NCI-H226 (cell line): ENCODE measurements at places on chromosomes 1 and 21.
A peak's percentile ranks its signal among the peaks of the same experiment; 100 is the strongest.

GRCh38 chr1:23864801-23865542, 3.1 kb downstream of the FUCA1 start:
- no peak for DNase-seq

DNA sequence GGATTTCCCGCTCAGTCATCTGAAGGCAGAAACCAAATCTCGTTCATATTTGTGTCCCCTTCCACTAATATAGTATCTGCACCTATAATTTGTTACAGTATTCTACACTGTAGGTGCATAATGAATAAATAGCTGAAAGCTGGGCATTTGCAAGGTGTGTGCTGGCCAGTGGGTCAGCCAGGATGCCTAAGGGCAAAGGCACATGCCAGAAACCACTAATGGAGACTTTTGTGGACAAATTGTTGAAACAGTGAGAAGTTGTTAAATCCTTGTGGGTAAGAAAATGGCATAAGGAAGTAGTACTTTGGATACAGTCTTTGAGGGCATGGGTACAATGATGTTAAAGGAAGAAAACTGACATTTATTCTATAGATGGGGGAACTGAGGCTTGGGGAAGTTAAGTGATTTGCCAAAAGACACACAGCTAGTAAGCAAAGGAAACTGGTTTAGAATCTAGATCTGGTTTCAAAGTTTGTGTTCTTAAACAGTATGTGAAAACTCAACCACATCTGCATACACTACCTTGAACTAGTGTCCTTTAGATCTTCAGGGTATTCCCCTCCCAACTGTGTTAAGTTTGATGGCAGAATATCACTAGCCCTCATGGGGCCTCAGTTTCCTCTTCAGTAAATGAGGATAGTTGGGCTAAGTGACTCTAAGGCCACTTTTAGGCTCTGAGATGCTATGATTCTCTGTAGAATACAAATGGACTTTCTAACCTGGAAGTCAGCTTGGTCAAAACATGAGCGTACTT, 26.5 kb upstream of the LRRC8C start:
- no peak for DNase-seq

- DNase-seq, result no peak
Observed at GRCh38 chr1:236685205-236685916, 938 bp upstream of the ACTN2 start.

DNA sequence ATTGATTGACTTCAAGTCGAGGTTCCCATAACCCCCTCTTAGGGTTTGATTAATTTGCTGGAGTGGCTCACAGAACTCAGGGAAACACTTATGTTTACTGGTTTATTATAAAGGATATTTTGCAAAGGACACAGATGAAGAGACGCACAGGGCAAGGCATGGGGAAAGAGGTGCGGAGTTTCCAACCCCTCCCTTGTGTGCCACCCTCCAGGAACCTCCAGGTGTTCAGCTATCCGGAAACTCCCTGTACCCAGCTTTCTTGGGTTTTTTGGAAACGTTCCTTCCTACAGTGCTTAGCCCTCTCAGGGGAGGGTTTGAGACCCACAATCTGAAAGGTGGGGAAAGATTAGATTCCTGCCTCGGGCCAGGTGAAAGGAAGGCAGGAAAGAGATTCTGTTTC, 48.2 kb downstream of the UCK2 start:
- no peak for DNase-seq

- DNase-seq, result no peak
Observed at GRCh38 chr1:54708385-54708784, 7.3 kb upstream of the TTC4 start.

DNA sequence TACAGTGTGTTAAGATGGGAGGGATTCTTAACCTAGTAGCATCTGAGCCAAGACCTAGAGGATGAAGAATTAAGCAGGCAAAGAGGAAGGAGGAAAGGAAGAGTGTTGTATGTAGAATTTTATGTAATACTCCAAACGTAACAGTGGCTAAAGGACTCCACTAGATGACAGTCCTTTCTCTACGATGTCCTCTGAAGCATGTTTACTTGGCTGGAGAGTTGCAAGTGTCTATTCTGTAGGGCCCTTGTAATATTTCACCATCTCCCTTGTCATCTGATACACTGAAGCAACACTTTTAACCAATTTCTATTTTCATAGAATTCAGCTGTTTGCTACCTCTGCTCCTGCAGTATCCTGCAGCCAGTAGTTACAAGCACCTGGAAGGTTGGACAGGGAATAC, 2.2 kb upstream of the YBX1 start:
- no peak for DNase-seq

DNA sequence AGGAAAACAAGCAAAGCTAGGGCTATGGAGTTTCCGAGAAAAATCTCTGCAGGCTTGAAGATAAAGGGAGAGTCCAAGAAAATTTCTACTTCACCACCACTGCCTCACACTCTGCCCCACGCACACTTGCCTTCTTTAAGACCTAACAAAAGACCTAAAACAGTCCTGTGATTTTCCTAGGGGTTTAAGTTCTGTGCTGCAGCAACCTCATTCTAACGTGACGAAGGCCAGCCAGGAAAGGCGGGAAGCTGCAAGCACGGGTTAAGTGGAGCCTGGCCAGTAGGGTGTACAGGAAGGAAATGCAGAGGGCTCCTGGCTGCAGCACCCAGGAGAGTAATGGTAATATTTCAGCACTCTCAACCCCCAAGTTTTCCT, 1.5 kb downstream of the SPATA6 start:
- DNase-seq, result no peak

DNA sequence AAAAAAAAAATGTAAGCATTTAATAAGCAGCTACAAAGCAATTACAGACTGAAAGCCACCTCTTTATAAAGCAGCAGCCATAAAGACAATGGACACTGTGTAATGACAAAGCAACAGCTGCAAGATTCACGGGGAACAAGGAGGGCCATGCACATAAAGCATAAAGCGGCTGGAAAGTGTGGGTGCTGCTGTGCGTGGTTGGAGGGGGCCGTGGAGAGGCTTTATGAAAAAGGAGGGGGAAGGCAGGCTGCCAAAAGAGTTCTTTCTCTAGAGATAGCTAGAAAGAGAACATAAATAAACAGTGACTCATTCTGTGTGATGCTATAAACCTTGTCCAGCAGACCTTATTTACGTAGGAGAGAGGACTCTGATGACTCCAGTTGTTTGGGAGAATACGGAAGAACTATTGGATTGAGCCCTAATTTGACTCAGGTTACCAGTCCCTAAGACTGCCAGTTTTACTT, 49.3 kb downstream of the ADAMTS1 start:
- peak; percentile 91 for DNase-seq

DNA sequence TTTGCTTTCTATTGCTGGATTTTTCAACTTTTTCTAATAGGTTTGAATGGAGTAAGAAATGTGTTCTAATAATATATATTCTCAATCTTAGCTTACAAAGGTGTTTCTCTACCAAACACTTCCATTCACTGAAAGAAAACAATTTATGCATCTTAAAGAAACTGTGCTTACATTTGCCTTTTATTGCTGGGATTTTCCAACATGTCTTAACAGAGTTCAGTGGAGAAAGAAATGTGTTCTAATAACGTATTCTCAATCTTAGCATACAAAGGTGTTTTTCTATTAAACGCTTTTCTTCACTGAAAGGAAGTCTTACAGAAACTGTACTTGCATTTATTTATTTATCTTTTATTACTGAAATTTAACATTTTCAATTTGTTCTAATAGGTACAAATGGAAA, 5.6 kb downstream of the CD53 start:
- no peak for DNase-seq

DNA sequence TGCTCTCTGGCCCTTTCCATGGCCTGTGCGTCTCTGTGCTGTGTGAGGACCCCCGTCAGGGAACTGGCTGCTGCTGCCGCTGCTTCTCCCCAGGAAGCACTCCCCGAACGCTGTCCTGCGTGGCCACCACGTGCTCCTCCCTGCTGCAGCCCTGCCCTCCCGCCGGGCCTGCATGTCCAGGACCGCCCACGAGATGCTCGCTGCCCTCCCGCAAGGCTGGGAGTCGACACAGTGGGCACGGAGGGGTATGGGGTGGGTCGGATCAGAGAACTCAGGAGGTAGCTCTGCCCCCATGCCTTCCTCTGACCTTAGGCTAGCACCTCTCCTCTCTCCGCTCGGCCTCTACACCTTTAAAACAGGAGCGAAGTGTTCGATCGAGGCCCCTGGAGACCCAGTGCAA, 171.9 kb upstream of the AJAP1 start:
- DNase-seq, result no peak

DNA sequence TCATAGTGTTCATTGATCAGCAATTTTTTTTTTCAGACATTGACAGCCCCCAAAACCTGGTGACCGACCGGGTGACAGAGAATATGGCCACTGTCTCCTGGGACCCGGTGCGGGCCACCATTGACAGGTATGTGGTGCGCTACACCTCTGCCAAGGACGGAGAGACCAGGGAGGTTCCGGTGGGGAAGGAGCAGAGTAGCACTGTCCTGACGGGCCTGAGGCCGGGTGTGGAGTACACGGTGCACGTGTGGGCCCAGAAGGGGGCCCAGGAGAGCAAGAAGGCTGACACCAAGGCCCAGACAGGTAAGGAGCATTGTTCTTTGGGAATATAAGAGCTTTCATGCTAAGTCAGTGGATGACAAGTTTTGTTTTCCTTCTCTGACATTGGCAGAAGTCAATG, 49.3 kb downstream of the TNN start:
- DNase-seq, result no peak

GRCh38 chr1:55868026-55868425, 652.9 kb upstream of the USP24 start:
- no peak for DNase-seq

- DNase-seq, result no peak
Observed at GRCh38 chr1:107870696-107871095, 94.3 kb downstream of the VAV3 start.

- no peak for DNase-seq
Observed at GRCh38 chr21:21226472-21226871, 228.3 kb downstream of the NCAM2 start.

- DNase-seq, result no peak
Observed at GRCh38 chr1:229857585-229857984, 209.5 kb upstream of the GALNT2 start.

GRCh38 chr1:168089979-168090337, 46.8 kb downstream of the GPR161 start:
- no peak for DNase-seq

GRCh38 chr1:23421753-23422240, 2.8 kb downstream of the TCEA3 start:
- no peak for DNase-seq

DNA sequence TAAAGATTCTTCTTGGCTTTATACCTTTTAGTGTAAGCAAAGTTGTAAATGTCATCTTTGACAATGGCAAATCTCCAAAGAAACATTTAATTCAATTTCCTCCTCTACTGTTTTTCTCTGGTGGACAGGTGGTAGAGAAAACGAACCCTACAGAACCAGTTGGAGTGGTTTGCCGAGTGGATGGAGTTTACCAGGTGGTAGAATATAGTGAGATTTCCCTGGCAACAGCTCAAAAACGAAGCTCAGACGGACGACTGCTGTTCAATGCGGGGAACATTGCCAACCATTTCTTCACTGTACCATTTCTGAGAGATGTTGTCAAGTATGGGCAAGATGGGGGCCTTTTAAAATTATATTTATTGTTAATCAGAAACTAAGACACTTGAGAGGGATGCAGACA, 25.8 kb downstream of the UAP1 start:
- no peak for DNase-seq

DNA sequence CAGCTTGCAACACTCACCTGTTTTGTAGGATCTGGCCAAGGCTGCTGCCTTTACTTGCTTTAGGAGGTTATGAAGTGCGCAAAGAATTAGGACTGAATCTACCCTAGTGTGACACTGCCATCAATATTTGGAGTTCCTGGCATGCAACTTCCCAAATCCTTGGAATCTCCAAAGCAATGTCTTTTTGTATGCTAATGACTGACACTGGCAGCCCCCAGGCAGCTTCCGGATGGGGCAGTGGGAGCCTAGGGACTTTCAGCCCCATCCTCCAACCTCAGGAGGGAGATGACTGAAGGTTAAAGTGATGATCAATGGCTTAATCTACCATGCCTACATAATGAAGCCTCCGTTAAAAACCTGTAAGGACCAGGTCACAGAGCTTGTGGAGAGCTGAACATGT, 5.5 kb downstream of the RCC2 start:
- no peak for DNase-seq

DNA sequence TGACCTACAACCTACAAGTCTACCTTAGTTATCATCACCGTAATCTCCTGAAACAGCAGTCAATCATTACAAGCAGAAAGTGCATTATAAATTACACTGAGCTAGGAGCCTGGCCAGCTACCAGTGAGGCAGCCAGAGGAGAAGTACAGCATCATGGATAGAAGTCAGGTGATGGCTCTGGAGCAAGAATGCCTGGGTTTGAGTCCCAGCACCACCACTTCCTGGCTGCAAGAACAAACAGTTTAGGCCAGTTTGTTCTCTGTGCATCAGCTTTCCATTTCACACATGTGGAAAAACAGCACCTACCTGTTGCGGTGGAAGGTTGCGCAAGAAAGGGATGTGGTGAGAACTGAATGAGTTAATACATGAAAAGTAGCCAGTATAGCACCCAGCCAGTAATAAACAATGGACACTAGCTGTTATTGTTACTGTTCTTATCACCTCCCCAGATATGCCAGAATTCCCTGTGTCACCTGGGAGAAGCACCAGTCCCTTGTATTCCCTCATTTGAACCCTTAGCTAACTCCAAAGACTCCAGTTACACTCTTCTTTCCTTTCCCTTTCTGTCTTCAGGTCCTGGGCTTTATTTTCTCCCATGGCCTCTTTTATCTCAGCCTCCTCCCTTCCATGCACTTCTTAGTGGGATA, 9.0 kb downstream of the CREG1 start:
- DNase-seq, result no peak

DNA sequence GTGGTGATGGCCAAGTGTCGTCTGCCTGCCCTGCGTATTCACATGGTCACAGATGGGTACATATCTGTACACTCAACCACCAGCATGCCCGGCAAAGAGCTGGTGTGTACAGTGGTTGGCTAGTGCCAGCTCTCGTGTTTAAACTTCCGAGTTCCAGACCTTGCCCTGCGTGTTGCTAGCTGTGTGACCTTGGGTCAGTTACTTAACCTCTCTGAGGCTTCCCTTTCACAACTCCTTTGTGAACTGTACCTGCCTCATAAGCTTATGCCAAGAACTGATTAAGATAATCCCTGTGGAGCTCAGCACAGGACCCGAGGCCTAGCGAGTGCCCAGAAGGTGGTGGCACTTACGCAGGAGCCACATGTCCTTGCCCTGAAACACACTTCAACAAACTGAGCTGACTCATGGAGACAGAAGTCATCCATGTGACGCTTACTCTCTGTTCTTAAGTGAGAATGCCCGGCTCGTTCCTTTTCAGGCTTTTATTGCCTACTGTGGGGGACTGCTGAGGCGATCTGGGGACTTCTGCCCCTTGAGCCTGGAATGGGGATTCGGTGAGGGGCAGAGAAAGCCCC, 55.4 kb downstream of the ALPL start:
- no peak for DNase-seq

- no peak for DNase-seq
Observed at GRCh38 chr1:6756457-6756856, 28.8 kb upstream of the CAMTA1 start.
